Stimulated activated CD8-positive, alpha-beta memory T cell treated with anti-CD3 and anti-CD28 coated beads, Interleukin-4, amount 100 ng/mL, for 1 hour (primary cell): ENCODE measurements at places on chromosomes 1 and 21.

DNA sequence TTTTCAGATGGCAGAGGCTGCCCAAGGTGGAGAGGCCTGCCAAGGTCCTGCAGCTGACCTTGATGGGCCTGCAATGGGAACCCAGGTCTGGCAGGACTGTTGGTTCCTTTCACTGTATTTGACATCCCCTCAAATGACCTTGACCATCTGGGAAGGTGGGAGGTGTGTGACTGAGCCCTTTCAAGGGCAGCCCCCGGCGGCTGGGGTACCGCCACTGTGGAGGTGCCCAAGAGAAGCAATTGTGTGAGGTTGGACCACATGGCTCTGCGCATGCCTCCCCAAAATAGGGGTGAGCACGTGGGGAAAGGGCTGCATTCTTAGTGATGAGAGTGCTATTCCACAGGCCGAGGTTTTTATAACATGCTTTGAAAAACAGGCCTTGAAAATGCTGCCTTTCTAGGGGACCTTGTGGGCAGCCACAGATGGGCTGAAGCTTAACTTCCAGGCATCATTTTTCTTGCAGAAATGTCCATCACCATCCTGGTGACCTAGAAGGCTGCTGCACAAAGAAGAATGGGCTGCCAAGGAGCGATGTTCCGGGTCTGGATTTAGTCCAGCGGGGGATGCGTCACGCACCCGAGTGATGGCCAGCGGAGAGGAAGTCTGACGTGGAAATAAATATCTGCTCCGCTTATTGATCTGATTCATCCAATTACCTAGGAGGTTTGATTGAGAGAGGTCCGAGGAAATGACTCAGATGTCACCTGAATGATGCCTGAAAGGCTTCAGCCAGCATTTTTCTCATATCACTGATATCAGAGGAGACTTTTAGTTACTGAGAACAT lies 16.5 kb upstream of the UTS2 start:
- DNase-seq: no peak

DNA sequence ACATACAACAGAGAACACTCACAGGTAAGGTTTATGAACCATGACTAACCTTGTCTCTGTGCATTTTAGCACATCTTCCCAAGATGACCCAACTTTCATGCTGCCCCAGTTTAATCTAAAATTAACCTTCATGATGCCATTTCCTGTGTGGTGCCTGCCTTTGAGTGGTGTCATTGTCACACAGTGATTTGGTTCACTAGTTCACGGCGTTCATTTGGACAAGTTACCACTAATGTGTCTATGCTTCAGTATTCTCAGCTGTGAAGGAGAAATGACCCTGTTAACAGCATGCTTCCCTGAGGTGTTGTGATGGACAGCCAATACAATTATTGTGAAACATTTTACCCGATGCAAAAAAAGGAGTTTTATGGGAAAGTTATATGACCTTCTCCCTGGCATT lies 693.1 kb downstream of the RWDD3 start:
- no peak for DNase-seq

DNA sequence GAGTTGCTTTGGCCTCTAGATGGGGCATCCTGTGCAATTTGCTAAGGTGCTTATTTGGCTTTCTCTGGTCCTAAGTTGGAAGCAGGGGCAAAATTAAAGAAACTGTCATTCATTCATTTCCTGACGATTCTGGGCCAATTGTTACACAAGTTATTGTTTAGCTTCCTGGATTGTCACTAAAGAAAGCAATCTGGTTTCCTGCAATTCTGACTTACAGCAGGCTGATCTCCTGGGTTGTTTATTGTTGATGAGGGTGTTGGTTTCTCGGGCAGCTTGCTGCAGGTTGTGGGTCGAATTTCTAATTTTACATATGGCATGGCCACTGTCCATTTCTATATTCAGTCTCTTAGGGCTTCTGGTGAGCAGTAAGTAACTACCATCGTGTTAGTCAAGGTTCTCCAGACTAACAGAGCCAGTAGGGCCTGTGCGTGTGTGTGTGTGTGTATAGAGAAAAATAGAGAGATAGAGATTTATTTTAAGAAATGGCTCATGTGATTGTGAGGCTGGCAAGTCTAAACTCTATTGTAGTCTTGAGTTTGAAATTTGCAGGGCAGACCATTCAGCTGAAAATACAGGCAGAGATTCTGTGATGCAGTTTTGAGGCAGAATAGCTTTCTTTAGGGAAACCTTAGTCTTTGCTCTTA lies 30.4 kb downstream of the CTH start:
- DNase-seq: no peak

DNA sequence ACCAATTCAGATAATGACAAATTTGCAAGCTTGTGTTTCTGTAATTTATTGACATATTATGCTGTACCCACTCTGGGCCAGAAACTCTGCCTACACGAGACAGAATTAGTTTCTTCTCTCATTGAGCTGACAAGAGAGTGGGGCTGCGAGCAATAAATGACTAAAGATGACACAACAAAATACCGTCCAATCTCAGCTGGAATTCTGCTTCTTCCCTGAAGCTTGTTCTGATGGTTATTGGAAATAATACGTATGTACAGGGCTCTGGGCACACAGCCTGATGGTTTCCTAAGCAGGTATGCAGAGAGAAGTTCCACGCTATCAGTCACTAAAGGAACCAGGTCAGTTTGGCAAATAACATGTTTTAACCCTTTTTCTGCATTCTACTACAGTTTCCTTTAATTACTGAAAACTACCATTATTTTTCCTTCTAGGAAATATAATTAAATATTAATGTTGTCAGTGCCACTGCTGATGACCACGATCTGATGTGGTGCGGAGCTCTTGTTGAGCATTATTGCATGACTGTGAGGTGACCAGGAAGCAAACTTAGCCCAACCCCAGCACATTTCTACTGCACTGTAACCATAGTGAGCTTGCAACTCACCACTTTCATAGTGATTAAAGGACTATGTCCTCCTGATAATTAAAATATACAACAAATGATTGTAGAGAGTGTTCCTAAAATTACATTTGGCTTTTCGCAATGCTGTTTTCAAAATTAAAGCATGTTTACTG lies 221.4 kb upstream of the L1TD1 start:
- no peak for DNase-seq

GRCh38 chr1:52659356-52659755 lies 26.4 kb downstream of the SHISAL2A start:
- no peak for DNase-seq

DNA sequence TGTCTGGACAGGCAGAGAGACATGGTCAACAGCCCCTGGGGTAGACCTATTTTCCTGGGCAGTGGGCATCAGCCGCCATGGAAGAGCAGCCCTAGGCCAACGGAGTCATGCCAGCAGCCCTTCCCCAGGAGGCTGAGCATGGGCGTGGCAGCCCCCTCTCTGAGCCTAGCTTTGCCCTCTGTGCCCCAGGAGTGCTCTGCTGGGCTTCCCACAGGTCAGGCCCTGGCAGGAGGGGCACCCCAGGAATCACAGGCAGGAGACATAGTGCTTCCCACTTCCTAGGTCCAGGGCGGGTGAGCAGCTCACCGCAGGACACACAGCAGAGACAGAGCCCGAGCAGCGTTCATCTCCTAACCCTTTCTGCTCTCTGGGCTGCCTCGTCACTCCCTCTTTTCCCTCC lies 132.8 kb downstream of the GLIS1 start:
- DNase-seq: no peak

DNA sequence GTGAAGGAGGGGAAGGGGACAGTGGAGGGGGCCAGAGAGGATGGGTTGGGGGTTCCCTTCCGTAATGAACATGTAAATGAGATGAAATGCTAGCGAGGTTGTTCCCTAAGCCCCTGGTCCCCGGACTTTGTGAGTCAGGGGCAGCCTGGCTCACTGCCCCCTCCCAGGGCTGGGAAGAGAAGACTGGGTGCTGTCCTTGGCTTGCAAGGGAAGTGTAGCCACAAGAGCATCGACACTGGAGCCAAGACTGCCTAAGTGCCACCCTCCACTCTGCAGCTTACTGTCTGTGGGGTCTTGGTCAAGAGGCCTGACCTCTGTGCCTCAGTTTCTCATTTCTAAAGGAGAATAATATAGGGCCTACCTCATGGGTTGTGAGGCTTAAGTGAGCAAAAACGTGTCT lies 483 bp downstream of the PEAR1 start:
- no peak for DNase-seq

DNA sequence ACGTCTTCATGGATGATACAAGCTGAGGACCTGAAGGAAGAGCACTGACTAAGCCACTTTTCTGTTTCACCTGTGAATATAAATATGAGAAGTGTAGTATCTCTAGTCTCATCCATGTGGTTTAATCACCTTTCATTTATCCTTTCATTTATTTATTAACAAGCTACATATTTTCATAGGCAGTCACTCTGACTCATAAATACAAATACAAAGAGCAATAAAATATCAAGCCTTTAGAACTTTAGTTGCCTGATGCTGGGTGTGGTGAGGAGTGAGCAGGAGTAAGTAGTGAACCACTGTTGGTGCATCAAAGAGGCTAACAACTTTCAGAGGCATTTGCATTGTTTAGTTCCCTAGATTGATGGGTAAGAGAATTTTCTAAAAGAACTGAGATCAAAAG lies 269.0 kb upstream of the C1orf87 start:
- DNase-seq: no peak

DNA sequence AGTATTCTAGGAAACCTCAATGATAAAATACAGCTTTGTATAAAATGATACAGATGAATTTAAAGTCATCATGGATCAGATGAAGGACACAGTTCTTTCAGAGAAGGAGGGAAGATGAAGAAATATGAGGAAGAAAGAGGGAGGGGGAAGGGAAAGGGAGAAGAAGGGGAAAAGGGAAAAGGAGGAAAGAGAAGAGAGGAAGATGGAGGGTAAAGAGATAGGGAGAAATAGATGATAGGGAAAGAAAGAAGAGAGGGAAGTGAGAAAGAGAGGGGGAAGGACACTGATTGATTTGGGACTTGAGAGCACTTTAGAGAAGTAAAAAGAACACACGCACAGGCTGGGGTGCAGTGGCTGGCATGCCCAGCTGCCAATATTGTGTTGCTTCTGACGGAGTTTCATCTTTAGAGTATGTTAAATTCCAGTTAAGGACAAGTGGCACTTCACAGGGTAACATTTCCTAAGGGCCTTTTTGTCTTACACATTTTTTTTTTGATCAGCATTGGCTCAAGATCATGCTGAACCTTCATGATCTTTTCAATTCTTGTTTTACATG lies 235.9 kb upstream of the DMRTA2 start:
- no peak for DNase-seq

DNA sequence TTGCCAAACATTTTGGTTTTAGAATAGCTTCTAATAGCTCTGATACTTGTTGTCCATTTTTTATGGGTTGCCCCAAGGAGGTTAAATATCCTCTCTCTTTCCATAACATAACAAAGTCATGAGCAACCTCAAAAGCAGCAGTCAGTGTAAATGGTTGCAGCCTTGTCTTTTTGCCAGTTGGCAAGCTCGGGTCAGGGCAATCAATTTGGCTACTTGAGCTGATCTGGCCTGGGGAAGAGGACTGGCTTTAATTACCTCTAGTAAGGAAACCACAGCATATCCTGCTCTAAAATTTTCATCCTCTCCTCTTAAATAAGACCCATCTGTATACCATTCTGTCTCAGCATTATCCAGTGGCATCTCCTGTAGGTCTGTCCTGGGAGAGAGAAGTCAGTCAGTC lies 21.2 kb upstream of the FMO4 start:
- DNase-seq: no peak

DNA sequence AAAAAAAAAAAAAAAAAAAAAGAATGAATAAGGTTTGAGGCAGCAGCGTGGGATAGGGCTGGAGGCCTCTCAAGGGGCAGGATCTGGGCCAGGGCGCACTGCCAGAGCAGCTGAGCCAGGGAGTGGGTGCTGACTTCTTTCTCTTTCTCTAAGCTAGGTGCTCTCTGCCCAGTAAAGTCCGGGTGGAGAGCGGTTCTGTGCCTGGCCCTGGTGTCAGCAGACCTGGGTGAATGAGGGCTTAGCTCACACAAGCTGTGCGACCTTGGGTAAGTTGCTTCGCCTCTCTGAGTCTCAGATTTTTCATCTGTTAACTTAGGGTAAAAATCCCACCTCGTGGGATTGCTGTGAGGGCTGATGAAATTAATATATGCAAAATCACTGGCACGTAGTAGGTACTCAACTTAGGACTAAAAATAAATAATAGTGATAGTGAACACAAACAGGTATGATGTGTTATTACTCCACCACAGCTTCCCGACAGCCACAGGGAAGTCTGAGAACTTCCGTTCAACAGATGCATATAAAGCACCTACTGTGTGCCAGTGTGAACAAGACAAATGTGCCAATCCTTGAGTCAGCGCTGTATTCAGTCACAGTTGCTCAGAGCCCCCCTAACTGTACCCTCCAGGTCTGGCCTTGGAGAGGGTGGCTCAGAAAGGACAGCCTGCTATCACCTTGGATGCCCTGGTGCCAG lies 2.0 kb upstream of the FAM131C start:
- no peak for DNase-seq

DNA sequence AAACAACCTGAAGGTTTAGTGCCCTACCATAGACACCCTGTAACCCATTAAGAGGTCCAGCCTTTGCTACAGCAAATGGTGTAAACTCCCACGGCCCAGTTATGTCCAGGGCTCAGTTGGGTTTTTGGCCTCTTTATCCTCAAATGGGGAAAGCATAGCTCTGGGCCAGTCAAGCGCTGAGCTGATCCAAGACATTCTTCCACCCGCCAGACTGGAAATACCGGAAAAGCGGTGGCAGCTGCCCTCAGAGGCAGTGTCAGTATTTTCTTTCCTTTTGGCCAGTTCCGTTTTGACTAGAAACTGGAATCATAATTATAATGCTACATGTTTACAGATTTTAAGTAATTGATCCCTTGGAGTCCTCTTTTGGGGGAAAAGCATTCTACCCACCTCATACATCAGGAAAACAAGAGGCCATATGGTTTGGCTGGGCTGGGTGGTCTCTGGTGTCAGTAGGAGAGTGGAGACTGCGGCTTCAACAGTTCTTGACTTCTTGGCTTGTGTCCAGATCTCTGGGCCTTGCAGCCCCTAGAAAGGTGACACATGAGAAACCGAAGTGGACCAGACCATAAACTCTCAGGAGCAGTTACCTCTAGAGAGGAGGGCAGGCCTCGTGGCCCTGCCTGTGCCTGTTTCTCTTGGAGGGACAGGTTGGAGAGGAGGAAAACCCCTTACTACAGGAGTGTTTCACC lies 30.2 kb upstream of the CLDN14 start:
- no peak for DNase-seq

DNA sequence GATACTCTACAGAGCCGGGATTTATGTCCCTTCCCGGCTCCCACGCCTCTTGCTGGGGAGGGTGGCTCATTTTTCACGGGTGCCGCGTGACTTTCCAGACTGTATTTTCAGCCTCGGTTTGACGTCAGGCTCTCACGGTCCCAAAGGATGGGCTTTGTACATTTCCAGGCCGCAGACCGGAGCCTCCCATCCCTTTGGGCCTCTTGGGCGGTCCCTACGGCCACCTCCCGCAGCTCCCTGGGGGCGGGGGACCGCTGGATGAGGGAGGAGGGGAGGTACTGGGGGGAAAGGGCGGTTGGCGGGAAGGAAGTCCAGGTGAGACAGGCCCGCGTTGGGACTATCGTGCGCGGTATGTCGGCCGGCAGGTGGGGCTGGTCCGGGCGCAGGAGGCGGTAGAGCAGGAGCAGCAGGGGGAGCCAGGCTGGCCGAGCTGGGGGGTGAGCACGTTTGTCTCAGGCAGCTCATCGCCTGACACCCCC lies 17.9 kb downstream of the UBL4B start:
- no peak for DNase-seq
